ENCODE measurements at places on chromosomes 12 and 14.

DNA sequence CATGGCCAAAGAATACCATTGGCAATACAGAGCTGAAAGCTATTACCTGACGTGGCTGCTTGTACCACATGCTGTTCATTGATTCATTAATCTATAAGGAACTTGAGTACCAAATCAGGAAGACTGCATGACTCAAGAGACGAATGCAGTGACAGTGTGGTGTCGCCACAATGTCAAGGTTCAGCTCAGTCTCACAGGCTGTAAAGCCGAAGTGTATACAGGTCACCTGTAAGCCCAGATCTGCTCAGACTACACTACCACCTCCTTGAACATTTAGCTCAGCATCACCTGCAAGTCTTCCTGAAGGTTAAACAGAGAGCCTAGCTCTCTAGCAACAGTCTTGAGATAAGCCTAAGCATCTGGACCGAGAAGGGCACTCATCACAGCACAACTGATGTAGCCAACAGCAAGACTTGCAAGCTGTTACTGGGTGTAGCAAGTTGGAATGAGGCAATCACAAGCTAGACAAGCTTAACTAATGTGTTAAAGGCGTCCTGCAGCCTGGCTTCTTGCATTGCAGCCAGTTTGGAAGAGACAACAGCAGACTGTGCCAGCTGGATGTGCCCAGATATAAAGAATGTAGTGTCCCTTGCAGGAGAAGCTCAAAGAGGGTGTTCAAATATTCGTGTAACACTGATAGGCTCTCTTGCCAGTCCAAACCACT lies 21.0 kb downstream of the TMTC1 start:
- no peak for DNase-seq

DNA sequence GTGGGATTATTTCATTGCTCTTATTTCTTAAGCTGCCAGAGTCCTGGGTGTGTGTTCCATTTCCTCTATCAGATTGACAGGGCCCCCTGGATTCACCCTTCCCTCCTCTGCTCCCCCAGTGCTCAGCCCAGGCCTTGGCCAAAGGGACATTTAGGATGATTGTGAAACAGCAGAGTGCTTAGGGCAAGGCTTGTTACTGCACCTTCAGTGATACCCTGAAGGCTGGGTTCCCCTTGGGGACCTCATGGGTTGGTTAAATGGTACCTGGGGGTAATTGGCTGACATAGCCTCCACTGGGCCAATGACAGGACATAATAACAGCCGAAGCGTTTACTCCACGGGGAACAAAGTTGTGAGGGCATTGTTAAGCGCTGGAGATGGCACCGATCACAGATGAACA lies 1.3 kb upstream of the KRT72 start:
- DNase-seq = no peak

DNA sequence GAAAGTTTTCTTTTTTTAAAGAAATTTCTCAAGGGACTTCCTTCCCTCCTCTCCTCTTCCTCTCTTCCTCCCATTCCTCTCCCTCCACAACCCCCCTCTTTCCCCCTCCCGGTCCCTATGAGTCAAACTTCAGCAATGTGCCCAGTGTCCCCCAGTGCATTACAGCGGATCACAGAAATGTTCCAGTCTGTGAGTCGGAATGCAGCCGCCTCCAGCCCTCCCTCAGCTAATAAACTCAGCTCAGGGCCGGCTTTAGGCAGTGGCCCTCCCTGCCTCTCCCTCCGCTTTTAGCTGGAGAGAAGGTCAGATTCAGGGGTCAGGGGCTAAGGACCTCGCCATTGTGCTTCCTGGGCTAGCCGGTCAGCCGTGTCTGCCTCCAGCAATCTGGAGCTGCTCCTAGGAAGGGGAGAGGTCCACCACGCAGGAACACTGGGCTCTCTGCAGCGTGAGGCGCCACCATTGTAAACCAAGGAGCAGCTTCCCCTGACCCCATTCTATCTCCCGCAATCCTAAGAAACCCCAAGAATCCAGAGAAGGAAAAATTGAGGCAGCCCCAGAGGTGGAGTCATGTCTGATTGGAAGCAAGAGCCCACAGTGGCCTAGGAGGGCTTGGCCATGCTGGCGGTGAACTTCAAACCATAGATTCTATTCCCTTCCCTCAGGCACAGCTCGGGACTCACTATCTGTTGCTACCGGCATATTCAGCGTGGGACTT lies 1.1 kb upstream of the HDAC7 start:
- DNase-seq = no peak

- peak; percentile 99 for DNase-seq
These were observed at the start of gene COX14 for GRCh38 chr12:50111693-50112455. TSS of gene COX14 (plus strand) at chr12:50112236. CDS start at chr12:50120044, 7,808 bp downstream.

- no peak for DNase-seq
These were observed 28.2 kb upstream of the EGLN3 start for GRCh38 chr14:33978892-33979612.

- no peak for DNase-seq
These were observed 184.6 kb upstream of the NAV3 start for GRCh38 chr12:77645966-77646598.

DNA sequence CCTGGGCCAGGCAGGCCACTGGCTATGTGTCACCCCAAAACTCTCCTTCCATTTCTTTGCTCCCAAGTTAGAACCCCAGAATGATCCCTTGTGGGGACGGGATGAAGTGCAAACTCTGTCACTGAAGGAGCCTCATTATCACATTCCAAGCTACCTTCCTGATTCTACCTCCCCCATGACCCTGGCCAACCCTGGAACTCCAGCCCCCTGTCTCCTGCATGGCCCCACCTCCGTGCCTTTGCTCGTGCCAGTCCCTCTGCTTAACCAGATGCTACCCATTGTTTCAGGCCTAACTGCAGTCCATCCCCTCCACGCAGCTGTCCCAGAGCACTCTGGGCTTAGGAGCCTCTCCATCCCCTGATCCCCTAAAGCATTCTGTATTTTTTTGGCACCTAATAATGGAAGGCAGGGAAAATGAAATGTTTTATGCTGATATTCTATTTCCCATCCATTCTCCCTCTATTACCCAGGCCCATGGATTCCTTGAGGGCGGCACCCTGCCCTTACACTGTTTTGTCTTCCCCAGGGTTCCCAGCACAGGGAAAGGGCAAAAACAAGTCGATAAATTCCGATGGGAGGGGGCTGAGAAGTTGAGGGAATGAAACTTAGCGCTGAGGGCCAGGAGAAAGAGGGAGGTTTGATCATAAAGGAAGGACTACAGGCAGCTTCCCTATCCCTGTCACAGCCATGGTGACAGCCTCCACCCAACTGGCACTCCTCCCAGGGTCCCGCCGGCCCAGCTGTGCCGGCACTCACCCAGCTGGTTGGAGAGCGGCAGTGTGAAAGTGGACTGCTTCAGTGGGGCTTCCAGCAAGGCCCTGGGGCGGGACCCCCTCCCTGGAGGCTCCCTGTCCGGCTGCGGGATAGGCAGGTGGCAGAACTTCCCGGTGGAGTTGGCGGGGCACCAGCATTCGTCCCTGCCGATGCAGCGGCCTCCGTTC lies 58.1 kb downstream of the ISCA2 start:
- DNase-seq = no peak

- DNase-seq = no peak
These were observed 60.4 kb upstream of the CMKLR1 start for GRCh38 chr12:108399514-108399913.

- no peak for DNase-seq
These were observed 37.7 kb downstream of the CALM1 start for GRCh38 chr14:90434370-90435020.
